Femur (tissue), 1 donor: ENCODE measurements at places on chromosomes 11 and 22.

- DNase-seq = peak; percentile 64
Observed at GRCh38 chr11:119832202-119832935, 103.4 kb upstream of the NECTIN1 start.

GRCh38 chr11:65113839-65114238 lies 2.2 kb downstream of the TM7SF2 start:
- peak; percentile 16 for DNase-seq

GRCh38 chr22:46672731-46673130 lies 52.5 kb downstream of the GRAMD4 start:
- no peak for DNase-seq

GRCh38 chr11:28849053-28849452 lies 740.9 kb downstream of the METTL15 start:
- DNase-seq = no peak

DNA sequence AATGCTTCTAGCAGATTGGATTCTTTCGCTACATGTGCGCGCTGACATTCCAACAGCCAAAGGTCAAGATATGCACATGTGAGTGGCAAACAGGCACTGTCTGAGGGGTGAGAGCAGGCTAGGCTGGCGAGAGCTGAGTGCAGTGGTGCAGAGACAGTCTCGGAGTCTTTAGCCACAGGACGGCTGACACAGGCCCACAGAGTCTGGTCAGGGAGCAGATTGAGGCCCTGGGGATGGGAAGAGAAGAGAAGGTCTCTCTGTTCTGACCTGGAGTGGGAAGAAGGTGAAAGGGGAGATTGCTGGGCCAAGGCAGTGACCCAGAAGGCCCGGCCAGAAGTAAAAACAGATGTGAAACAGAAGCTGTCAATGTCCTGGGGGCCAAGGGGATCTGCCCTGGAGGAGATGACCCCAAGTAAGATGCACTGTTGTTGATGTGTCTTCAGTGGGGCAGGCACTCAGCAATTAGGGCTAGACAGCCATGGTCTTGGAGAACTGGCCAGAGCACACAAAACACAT lies 197.8 kb downstream of the ETS1 start:
- no peak for DNase-seq

GRCh38 chr22:39241794-39242594 lies 2.8 kb downstream of the PDGFB start:
- no peak for DNase-seq

DNA sequence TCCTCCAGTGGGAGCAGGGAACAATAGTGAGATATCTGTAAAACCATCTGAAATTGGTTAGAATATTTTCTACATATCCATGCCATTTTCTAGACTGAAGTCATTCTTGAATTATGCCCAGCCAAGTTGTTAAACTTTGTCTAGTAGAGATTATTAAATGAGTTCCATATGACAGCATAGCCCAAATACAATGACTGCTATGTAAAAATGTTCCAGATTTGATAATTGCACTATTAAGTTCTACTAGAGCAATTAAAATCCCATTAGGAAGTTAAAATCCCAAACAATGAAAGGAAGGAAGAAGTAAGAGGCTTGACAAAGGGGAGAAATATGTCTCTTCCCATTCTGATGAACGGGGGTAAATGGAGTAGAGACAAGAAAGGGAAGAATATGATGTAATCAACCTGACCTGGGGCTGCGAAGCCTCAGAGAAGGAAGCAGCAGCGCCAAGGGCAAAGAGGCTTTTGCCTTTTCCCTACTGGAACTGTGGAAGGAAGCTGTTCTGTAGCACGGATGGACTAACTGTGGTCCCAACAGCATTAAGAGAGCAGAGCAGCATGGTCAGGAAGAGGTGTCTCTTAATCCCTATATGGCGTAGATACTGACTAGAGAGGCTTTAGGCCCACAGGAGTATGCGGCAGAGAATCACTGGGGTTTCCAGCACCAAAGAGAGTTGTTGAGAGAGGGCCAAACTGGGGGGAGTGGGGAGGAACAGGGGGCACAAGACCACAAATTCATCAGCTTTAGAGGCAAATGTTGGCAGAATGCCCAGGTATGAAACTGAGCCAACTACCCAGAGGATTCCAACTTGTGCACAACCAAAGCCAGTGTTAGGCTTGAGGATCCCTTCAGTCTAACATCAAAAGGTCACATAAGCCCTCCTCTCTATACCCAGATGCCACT lies 26.7 kb downstream of the RRP8 start:
- DNase-seq = peak; percentile 79

GRCh38 chr22:26914519-26915185 lies 257.3 kb downstream of the MIAT start:
- DNase-seq = no peak

GRCh38 chr11:93537767-93538261 lies 5.4 kb downstream of the SMCO4 start:
- DNase-seq = no peak

DNA sequence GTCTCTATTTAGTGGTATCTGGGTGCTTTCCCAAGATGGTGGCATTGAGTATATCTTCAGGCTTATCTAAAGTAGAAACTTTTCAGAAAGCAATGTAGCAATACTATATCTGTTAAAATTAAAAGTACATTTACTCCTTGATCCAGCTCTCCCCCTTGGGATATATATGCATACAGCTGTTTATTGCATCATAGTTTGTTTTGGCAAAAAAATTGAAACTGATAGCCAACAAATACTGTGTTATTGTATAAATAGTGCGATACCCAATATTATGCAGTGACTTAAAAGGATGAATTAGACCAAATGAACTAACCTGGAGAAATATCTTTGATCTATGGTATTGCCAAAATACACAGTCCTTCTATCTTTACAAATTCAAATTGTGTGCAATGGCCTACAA lies 8.4 kb upstream of the OR10A3 start:
- no peak for DNase-seq

- no peak for DNase-seq
Observed at GRCh38 chr11:113247221-113247620, 67.2 kb upstream of the TTC12 start.

GRCh38 chr11:35076201-35077100 lies 62.5 kb upstream of the CD44 start:
- no peak for DNase-seq
